ENCODE measurements at places on chromosomes 3 and 15.

DNA sequence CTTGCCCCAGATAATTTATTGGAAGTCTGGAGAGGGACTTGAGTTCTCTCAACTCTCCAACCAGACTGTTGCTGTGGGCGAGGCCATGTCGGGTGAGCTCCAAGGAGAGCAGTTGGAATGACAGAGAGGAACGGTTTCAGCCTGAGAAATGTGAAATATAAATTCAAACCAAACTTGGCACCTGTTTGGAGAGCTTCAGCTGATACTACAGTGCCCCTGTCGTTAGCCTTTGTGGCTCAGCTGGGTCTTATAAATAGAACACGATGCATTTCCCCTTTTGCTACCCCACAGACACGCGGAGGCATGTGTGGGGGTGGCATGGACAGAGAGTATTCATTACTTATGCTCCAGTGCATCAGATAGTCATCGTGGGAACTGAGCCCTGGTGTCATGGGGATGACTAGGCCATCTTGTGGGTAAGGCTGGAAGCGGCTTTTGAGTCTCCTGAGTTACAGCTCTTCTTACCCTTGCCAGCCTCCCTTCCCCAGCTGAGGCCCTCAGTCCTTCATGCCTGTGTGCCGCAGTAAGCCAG is 15.6 kb downstream of the SMAD3 start:
- DNase-seq = no peak

- DNase-seq = no peak
These were observed 565.9 kb downstream of the PDCD6IP start for GRCh38 chr3:34364335-34364734.

- DNase-seq = peak; percentile 95
These were observed at the start of gene PIK3CB for GRCh38 chr3:138834596-138835396. TSS of gene PIK3CB (minus strand) at chr3:138834928. CDS start at chr3:138759343, 75,585 bp downstream.

DNA sequence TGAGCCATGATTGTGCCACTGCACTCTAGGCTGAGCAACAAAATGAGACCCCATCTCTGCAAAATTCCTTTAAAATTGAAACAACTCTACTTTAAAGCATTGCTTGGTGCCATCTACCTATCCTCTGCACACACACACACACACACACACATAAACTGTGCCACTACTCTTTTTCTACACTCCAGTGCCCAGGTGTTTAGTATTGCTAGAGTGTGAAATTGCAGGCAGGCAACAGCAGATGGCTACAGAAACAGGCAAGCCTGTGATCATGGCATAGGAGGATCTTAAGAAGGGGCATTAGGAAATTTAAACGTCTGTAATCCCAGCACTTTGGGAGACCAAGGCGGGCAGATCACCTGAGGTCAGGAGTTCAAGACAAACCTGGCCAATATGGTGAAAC is 39.0 kb downstream of the SIDT1 start:
- no peak for DNase-seq

- DNase-seq = no peak
These were observed 24.0 kb downstream of the ABI3BP start for GRCh38 chr3:100968932-100969906.

Data from nephron progenitor cell (in vitro differentiated cells).